Stimulated activated CD8-positive, alpha-beta memory T cell treated with anti-CD3 and anti-CD28 coated beads, Interleukin-12 subunit alpha, Interleukin-12 subunit beta, amount 100 ng/mL, for 4 hours (primary cell): ENCODE measurements at places on chromosomes 1 and 21.

DNA sequence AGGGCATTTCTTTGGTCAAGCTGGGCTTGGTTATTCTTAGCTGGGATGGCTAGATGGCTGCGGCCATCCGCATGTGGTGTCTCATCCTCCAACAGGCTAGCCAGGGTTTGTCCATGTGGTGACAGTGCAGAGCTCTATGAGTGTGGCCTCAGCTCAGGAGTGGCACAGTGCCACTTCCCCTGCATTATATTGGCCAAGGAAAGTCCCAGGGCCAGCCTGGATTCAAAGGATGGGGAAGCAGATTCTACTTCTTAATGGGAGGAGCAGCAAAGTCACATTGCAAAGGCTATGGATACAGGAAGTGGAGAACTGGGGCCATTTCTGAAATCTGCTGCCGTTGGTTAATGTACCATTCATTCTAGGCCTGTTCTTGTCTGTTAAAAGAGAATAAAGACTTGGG lies 34.4 kb downstream of the STUM start:
- no peak for DNase-seq

DNA sequence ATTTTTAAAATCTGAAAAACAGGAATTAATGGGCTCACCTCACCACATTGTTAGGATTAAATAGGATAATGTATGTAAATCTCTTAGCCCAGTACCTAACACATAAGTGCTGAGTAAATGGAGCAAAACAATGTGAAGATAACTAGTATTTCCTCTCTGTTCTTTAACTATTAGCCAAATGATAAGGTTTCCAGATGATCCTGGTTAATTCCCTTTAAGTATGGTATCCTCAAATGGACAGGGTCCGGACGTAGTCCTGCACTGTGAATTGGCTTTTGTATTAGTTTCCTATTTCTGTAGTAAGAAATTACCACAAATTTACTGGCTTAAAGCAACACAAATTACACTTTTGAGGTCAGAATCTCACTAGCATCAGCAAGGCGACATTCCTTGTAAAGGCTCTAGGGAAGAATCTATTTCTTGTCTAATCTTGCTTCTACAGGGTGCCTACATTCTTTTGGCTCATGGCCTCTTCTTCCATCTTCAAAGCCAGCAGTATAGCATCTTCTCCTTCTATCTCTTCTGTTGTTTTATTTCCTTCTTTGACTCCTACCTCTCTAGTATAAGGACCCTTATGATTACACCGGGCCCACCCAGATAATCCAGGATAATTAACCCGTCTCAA lies 17.1 kb downstream of the SCAF4 start:
- DNase-seq = no peak

GRCh38 chr1:171366816-171367215 lies 52.8 kb downstream of the FMO4 start:
- DNase-seq = no peak

- no peak for DNase-seq
Measured at GRCh38 chr1:175319912-175320230, 127.3 kb upstream of the KIAA0040 start.

DNA sequence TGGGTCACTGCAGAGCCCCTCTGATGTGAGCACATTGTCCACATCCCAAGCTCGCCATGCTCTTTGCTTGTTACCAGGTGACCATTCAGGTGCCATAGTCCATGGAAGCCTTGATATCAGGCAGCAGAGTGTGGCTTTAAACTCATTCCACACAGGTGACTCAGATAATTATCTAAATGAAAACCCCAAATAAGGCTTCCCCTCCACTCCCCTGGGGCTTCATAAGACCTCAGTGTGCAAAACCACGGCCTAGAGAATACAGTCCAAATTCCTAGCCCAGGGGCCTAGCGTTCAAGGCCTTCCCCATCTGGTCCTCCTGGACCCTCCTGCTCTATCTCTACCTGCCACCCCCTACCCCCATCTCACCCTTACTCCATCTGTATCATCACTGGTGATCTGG lies 97.1 kb downstream of the ARHGEF10L start:
- DNase-seq = no peak

- DNase-seq = no peak
Measured at GRCh38 chr1:107817935-107818334, 147.0 kb downstream of the VAV3 start.

- no peak for DNase-seq
Measured at GRCh38 chr1:87560601-87561360, 232.1 kb downstream of the LMO4 start.

DNA sequence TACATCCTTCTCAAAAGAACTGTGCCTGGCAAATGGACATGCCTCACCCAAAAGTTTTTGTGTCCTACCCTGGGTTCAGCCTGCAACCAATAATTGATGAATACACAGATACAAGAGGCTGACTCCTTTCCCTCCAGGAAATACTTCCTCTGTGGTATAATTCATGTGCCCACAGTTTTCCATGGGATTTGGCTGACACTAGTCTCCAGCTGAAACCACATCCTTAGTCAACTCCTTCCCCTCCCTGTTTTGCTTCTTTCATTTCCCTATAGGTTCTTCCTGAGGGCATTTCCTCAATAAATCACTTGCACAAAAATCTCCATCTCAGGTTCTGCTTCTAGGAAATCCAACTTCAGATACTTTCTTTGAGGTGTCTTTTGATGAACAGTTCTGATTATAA lies 436.6 kb upstream of the C1orf87 start:
- no peak for DNase-seq

DNA sequence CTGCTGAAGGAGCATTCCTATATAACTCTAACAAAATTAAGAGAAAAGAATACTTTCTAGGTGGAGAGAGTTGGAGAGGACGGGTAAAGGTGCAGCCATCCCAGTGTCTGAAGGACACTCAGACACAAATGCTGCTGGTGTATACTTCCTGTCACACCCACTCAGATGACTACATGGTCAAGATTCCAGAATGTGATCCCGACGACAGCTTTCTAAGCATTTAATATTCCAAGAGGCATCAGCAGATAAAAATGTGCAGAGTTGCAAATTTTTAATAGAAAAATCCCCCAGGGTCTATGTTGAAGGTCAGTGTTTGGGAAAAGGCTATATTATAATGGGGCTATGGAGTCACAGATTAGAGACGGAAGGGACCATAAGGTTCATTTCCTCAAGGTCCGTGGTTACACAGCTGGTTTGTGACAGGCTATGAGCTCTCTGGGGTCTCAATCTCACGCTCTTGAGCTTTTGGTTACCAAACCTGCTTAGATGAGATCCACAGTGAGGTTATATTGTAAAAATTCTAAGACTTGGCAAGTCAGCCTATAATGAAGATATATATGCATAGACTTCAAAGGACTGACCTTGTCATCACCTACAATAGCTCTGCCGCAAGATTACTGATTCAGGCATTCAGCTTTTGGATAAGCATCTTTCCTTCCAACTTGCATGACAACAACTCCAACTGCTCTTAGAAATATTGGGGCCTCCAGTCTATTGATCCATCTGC lies 35.1 kb downstream of the ZNF281 start:
- no peak for DNase-seq

DNA sequence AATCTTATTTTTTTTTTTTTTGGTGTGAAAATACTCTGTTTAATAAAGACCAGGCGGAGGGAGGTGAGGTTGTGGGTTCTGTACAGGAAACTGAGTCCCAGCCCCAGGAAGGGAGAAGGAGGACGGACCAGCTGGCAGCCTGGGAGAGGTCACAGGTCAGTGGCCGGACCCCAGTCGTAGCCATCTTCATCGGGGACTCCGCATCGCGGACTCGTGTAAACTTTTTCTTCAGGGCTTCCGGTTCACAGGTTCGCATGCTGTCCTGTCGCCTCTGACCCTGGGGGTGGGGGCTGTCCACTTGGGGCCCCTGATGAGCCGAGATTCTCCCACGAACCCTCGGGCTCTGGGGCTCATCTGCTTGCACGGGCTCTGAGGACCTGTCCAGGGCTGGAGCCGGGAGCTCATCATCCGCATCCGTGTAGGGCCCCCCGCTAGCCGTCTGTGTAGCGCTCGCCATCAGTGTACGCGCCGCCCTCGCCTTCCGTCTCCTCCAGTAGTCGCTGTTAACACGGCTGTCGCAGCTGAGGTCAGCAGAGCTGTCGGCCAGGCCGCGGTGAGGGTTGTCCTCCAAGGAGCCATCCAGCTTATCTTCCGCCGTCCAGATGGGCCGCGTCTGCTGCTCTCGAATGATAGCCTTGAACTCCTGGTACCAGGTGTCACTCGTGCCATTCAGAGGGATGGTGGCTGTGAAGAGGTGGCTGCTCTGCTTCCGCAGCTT lies 975.7 kb upstream of the PRMT6 start:
- DNase-seq = no peak

DNA sequence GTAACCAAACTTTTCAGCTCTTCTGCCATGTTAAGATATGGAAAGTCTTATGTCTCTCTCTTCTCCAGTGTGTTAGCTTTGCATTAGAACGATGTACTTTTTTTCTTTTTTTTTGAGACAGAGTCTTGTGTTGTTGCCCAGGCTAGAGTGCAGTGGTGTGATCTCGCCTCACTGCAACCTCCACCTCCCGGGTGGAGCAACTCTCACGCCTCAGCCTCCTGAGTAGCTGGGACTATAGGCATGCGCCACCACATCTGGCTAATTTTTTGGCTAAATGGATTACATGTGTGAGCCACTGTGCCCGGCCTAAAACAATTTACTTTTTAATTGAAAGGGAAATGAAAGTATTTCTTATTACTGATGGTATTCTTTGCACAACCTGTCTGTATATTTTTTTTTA lies 35.8 kb downstream of the SPEN start:
- no peak for DNase-seq
